NCI-H1092 (cell line): ENCODE measurements at places on chromosomes 7 and 10.

- DNase-seq, result no peak
These were observed 248.5 kb upstream of the GRB10 start for GRCh38 chr7:51031216-51031615.

GRCh38 chr7:18558503-18558902 lies 63.0 kb downstream of the HDAC9 start:
- DNase-seq, result no peak

- no peak for DNase-seq
These were observed 3.4 kb downstream of the INHBA start for GRCh38 chr7:41699516-41699915.

DNA sequence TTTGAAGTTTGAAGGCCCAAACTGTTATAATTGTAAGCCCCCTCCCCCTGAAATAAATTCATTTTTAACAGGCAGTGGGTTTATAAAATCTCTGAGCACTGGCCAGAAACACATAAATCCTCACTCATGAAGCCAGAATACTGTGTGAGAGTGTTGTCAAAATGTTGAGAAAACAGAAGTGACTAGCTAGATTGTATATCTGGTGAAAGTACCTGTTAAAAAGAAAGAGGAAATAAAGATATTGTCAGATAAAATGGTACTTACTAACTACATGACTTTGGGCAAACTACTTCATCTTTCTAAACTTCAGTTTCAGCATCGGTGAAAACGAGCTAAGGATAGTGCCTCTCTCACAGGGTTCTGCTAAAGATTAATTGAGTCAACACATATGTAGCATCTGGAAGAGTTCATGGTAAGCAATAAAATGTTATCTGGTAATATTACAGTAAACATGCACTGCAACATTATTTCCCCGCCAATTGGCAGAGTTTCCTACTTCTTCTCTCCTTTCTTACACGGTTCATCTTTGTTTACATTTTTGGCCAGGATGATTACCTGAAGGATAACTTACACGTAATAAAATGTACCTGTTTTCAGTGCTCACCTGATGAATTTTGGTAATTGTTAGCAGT lies 202.5 kb upstream of the CHRM2 start:
- no peak for DNase-seq

DNA sequence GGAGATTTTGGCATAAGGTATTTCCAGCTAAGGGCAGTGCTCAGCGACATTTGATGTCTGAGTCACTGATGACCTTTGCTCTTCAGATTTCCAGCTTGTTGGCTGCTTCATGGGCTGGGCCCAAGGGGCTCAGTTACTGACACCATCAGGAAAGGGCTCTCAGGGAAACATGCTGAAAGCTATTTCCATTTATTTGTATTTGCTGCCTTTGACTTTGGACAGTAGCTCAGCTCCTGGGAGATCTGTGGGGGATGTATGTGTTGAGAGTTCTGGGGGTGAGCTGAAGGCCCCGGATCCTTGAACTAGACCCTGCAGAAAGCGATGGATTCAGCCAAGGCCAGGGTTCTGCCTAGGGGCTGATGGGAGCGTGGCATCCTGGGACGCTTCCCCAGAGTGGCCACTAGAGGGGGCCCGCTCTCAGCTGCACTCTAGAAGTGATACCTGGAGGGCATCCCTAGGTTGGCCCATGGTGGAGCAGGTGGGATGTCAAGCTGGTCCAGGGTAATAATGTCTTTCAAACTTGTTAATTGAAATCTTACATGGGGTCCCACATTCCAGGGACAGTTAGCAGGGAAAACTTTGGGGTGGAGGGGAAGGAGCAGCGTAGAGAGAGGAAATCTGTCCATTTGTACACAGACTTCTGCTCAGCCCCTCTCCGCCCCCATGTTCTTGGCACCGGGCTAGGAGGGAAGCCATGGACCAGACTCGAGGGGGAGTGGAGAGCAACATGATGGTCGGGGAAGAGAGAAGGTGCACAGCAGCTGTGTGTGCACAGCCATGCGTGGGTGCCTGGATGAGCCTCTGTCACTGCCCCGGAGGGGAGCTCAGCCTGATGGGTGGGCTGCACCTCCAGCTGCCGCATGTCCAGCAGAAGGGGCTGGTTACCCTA lies 3.0 kb upstream of the BTBD16 start:
- no peak for DNase-seq

DNA sequence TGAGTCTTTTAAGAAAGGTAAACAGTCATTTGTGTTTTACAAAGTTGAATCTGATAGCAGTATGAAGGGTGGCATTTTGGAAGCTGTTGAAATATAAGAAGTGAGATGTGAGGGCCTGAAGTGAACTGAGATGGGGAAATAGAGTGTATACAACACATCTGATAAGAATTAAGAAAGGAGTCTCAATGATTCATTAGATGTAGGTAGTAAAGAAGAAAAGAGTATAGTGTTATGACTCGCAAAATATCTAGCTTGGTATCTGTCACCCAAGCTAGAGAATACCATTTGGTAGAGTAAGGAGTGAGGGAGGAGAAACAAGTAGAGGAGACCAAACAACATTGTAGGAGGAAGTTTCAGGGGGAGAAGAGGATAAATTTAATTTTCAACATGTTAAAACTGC lies 5.3 kb downstream of the PTPN12 start:
- no peak for DNase-seq

- DNase-seq, result no peak
These were observed 57.7 kb downstream of the ATAD1 start for GRCh38 chr10:87760195-87760905.

DNA sequence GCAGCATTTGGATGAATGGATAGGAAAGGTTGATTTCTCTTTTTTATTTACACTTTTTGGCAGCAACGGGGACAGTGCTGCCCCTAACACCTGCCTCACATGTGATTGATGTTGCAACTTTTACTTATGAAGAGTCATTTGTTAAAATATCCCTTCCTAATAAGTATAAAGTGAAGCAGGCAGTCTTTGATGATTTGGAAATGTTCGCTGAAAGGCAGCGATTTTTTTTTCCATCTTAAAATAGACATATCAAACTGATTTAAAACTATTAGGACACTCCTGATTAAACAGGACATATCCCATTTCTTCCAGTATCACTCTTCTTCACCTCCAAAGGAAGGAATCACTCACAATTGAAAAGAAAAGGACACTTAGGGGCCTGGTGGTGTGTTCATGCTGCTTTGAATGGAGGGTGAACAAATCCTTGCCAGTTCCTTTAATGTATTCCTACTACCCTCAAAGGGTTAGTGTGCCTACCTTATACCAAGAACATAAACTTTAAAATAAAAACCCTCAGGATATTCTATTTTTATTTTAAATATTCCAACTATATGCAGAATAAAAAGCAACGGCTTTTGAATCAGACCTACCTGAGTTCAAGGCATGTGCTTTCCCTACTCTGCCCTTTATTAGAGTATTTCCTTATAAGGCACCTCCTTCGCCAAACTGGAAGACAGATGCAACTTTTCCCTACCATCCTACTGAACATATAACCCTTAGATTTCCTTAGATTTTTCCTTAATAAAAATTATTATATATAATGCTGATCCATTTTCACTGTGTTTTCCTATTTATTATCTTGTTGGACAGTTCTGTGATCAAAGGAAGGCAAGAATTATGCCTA lies 1.1 kb downstream of the ADK start:
- no peak for DNase-seq
